Activated CD8-positive, alpha-beta memory T cell treated with anti-CD3 and anti-CD28 coated beads for 1 hour (primary cell): ENCODE measurements at places on chromosomes 5 and 9.

DNA sequence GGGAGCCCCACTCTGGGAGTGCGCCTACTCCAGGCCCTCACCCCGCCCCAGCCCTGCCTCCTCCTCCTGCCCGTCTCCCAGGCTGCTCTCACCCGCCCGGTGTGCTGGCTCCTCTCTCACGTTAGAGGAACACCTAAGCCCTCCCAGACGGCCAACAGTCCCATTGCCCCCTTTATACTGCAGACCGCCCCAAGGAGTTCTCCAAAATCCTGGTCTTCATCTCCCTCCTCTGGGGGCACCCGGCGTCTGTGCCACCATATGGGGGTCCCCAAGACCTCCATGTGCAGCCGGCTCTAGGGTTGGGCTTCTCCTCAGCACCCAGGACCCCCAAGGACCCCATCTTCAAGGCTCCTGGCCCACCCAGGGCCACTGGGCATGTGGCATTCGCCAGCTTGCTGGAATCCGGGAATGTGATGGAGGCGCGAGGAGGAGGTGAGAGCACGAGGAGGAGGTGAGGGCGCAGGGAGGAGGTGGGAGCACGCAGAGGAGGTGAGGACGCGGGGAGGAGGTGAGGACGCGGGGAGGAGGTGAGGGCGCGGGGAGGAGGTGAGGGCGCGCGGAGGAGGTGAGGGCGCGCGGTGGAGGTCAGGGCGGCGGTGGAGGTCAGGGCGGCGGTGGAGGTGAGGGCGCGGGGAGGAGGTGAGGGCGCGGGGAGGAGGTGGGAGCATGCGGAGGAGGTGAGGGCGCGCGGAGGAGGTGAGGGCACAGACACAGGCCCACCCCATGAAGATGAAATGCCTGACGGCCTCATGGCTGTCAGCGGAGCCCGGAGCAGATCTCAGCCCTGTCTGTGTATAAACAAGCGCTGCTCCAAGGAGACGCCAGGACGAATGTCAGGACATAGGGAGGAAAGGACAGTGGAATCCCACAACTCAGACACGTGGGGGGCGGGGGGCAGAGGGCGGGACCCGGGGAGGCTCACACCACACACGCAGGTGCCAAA is 41.2 kb downstream of the EXD3 start:
- no peak for DNase-seq

GRCh38 chr9:91221332-91221731 is 140.4 kb downstream of the AUH start:
- DNase-seq, result no peak

DNA sequence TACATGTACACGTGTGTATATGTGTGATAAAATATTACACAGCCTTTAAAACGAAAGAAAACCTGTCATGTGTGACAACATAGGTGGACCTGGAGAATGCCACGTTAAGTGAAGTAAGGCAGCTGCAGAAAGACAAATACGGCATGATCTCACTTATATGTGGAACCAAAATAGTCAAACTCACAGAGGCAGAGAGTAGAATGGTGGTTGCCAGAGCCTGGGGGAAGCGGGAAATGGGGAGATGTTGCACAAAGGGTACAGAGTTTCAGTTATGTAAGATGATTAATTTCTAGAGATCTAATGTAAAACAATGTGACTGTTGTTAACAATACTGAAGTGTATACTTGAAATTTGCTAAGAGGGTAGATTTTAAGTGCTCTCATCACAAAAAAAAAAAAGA is 34.8 kb downstream of the ADAMTS12 start:
- no peak for DNase-seq

DNA sequence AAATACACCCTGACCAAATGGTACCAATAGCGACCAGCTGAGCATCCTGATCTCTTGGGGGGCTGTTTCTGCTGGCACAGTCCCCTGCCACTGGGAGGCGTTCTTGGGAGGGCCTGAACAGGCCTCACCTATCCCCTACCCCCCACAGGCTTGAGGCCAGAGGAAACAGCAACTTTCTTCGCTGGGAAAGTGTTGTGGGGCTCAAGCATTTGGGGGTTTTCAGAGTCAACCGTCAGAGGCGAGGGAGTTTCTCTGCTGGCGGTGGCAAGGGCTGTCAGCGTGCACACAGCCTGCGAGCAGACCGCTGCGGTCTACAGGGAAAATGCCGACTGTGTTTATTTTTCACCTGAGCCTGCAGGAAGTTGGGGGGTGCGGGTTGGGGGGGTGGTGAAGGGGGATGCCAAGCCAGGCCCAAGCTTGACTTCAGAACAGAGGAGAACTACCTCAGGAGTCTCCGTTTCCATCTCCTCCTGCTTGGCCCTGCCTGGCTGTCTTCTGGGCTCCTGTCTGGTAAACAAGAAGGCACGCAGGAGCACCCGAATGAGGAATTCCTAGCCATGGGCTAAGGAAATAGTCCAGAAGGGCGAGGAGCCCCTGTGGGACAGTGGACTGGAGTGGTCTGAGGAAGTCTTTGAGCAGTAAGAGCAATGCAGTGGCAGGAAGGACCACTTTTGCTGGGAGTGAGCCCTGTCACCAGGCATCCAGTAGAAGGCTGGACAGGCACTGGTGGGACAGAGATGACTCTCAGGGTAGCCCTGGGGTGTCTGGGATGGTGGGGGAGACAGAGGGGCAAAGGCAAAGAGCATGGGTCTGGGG is 18.1 kb downstream of the TCF7 start:
- peak; percentile 75 for DNase-seq

DNA sequence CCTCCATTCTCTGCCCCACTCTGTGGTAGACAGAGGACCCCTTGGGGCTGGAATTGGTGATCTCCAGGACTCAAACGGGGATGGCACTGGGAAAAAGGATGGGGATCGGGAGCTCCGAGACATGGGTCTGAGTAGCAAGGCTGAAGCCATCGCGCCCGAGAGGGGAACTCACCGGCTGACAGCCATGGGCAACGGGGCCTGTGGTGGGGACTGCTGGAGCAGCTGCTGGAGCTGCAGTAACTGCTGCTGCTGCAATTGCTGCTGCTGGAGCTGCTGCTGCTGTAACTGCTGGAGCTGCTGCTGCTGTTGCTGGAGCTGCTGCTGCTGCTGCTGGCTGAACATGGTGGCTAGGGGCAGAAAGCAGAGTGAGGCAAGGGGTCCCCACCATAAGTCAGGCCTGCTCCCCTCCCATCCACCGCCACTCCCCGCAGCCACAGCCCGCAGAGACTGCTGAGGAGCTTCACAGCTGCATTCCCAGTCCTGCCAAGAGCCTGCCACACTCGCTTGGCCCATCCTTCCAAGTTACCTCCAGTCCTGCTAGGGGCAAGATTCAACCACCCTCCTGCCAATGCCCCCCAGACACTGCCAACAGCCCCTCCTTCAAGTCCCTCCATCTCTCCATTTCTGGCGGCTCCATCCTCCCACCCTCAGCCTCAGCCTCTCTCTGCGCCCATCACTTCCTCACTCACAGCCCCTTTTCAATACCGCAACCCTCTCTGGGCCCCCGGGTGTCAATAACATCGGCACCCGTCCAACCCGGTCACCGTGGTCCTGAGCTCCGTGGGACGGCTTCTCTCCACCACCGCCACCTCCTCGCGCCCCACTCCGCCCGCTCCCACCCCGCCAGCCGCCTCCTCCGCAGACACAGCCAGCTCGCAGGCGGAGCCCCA is 611 bp downstream of the CIZ1 start:
- no peak for DNase-seq

- no peak for DNase-seq
These were observed 5.4 kb downstream of the PUM3 start for GRCh38 chr9:2838371-2839000.

DNA sequence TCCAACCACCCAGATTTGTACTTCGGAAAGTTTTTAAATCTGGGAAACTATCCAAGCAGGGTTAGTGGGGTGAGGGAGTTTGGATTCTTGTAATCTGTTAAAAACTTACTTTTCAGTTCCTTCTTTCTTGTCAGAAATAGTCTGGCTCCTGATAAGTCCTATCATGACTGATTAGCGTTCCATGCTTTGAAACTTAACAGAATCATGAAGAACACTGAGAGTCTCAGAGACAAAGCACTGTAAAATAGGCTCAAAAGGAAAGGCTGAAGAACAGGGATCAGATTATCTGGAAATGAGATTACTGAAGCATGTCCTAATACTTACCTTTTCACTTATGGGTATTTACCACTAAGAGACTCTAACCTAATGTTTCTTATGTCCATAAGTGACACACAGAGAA is 242.5 kb downstream of the ARRDC3 start:
- DNase-seq, result no peak

DNA sequence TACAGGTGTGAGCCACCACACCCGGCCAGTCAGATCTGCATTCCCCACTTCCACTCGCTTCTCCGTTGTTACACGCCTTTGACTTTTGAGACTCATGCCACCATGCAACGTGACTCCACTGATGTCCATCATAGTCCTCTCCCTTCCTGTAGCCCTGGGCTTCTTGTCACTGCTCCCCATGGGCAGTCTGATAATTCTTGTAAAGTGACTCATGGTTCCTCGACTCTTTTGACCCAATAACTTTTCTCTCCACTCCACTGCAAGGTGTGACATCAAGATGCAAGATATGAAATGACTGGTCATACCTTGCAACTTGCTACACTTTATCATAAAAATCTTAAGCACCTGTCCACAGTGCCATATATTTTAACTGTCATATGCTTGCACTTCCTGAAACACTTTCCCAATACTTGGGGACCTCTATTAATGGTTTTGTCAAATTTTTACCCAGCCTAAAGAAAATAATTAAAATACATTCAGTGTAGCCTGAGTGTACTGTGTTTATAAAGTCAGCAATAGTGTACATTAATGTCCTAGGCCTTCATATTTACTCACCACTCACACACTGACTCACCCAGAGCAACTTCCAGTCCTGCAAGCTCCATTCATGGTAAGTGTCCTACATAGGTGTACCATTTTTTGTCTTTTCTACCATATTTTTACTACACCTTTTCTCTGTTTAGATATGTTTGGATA is 18.6 kb upstream of the ANKRD18A start:
- no peak for DNase-seq

GRCh38 chr5:108379722-108380530 is 2.0 kb downstream of the FBXL17 start:
- DNase-seq, result no peak

DNA sequence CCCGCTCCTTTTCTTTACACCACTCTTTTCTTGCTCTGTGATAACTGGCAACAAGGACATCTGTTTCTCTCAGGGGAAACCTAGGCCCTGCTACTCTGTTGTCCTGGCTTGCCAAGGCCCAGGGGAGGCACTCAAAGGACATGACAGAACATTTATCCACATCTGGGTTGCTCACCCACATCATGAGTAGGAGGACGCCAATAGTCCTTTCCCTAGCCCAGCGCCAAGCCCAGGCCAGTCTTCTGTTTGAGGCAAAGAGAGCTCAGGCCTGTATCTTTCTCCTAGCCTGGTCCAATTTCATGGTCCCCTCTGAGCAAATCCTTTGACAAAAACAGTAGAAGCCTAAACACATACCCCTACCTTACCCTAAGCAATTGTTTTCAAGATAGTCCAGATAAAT is 366.8 kb upstream of the SGCD start:
- no peak for DNase-seq

- no peak for DNase-seq
These were observed 297.7 kb upstream of the CD180 start for GRCh38 chr5:67494186-67494855.

GRCh38 chr5:15472116-15472515 is 27.9 kb upstream of the FBXL7 start:
- no peak for DNase-seq

DNA sequence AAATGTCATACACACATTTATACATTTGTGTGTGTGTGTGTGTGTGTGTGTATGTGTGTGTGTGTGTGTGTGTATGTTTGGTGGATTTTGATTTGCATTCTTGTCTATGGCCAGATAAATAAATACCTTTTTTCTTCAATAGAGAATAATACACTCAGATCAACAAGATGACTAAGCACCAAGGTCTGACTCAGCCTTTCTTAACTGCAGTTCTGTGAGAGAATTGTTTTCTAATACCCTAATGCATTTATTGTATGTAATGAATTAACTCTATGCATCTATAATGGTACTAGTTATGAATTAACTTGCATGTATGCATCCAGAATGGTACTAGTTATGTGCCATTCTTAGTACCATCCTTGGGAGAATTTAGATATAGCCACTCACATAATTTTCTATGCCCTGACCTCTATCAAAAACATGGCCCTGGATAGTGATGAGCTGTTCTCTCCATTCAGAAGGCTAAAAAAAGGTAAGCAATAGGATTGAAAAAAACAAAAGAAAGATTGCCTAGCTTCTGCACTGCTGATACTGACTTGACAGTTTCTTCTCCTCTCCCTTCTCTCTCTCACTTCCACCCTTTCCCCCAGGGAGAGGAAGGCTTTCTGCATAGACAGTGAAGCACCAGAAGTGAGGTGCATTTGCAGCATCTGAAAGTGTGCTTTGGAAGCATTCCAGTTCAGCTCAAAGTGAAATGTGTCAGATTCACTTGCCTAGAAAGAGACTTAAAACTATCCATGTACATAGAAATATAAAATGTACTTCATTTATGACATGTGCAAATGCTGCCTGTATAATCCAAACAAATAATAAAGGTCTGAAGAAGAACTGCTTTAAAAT is 55.1 kb upstream of the CCDC112 start:
- no peak for DNase-seq

DNA sequence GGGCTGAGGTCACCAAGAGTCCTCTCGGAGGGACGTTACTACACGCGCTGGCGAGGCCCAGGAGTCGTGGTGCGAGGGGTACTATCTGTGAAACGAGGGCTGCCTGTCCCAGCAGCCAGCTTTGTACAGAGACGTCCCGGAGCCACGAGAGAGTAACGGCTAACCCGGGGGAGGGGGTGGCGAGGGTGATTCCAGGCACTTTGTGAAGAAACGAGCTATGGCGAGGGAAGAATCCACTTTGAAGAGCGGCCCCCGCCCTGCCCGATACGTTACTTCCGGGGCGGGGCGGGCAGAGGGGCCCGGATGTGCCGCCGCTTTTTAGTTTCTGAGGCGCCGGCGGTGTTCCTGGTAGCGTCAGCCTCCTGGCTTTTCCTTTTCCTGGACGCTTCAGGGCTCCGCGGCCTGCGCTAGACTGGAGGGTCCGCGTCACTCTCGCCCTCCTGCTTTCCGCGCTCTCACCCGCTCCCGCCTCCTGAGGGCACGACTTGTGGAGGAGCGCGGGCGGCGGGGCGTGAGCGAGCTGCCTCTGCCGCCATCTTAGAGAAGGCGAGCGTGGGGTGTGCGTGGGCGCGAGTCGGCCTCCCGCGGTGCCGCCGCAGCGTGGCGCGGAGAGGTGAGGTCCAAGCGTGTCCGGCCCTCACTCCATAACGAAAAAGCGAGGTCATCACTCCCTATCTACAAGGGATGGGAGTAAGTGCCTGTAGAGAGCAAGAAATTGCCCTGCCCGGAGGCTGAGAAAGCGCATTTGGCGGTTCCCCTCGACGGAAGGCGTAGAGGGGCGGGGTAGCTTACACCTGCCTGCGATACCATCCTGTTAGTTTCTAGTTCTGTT is 580 bp upstream of the RFX3 start:
- peak; percentile 75 for DNase-seq

DNA sequence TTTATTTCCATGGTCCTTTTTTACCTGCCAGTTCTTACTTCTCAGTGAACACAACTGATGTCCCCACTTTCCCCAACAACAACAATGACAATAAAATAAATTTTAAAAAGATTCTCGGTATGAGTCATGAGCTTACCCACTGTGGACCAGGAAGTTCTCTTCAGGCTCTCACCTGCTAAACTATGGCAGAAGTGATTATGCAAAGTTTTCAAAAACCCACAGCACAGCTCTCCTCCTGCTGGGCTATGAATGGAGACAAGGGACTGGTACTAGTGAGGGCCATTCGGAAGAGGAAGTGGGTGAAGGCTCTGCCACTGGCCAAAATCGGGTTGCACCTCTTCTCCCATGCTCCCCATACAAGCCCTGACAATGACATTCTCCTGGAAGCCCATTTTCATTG is 429.4 kb downstream of the PIK3R1 start:
- DNase-seq, result no peak

GRCh38 chr5:176583076-176583475 is 26.9 kb downstream of the GPRIN1 start:
- no peak for DNase-seq
